ENCODE measurements at places on chromosomes 2 and 18. TPM values are rescaled to one million over a fixed set of nuclear protein-coding genes. Genes with fewer than 3 reads are reported as not detected.

Gene GPR35
- total RNA-seq: 0.52 TPM

Gene TMEM247
- total RNA-seq: not detected

Gene MFSD2B
- total RNA-seq: under 0.01 TPM

Gene DCDC2C
- total RNA-seq: not detected

Gene TLX2
- 1.4 TPM for total RNA-seq

Gene HES6
- 0.47 TPM for total RNA-seq

Gene PLEKHH2
- 4.4 TPM for total RNA-seq

Gene TBR1
- total RNA-seq: not detected

Gene DNAJC5G
- total RNA-seq: not detected

Gene ANKRD30B
- total RNA-seq: not detected

Gene SPHKAP
- total RNA-seq: 0.09 TPM

Gene PLB1
- total RNA-seq: 2.5 TPM

Gene GCG
- total RNA-seq: not detected

Gene ZNF521
- 17.0 TPM for total RNA-seq

Gene UGT1A7
- not detected for total RNA-seq

Gene CD28
- total RNA-seq: not detected

Gene LIMS3
- total RNA-seq: 1.6 TPM

Gene RETREG2
- 78.2 TPM for total RNA-seq

Gene IL36B
- not detected for total RNA-seq

Gene TMEM178A
- 0.69 TPM for total RNA-seq

Gene ALLC
- total RNA-seq: not detected

Gene BMP10
- total RNA-seq: not detected

Gene NYAP2
- not detected for total RNA-seq

Gene LCT
- 0.09 TPM for total RNA-seq

Gene GFPT1
- total RNA-seq: 34.4 TPM

Gene DSEL
- 74.9 TPM for total RNA-seq

Measured in bronchial smooth muscle cell (primary cell).